ENCODE measurements at places on chromosomes 5 and 9. TPM values are rescaled to one million over a fixed set of nuclear protein-coding genes. Genes with fewer than 3 reads are reported as not detected.

DNA sequence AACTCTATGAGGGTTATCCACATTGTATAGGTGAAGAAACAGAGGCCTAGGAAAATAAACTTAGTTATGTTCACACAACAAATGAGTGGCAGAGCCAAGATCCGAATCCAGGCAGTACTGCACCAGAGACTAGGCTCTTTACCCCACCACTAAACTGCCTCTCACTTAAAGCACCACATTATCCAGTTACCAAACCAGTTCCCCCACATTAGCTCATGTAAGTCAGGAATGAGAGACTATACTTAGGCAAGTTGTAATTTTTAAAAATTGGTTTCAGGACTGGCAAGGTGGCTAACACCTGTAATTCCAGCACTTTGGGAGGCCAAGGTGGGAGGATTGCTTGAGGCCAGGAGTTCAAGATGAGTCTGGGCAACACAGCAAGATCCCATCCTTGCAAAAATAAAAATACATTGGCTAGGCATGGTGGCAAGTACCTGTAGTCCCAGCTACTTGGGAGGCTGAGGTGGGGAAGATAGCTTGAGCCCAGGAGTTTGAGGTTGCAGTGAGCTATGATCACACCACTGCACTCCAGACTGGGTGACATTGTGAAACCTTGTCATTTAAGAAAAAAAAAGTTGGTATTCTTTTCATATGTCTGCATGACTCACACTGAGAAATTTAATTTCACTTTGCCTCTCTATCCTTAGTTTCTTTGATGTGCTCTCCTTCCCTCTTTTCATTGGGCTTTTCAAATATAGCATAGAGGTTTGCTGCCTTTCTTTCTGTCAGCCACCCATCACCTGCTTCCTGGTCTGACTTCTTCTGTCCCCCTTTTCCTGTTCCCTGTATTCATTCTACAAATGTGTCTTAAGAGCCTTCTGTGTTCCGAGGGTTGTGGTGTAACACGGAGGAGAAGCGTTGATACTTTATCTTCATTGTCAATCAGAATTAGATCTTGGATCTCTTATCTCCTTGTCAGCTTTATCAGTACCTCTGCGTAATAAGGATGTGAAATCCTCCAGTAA lies 64.7 kb downstream of the ERMP1 start:
- DNase-seq: peak; percentile 5

DNA sequence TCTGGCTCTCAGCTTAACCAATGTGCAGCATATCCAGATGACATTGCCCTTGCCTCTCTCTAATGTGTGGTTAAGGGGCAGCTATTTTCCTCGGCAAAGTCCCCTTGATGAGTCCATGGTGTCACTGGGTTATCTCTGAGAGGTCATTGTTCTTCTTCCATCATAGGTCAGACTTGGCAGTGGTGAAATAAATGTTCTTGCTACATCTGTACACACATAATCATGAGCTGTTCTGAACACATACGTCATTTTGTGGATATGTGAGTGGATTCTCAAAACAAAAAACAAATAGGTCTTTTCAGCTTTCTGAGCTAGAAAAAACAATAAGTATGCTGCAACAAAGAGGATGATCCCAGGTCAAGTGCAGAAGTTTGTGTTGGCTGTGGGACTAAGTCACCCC lies 134.7 kb upstream of the PTPN3 start:
- no peak for DNase-seq

DNA sequence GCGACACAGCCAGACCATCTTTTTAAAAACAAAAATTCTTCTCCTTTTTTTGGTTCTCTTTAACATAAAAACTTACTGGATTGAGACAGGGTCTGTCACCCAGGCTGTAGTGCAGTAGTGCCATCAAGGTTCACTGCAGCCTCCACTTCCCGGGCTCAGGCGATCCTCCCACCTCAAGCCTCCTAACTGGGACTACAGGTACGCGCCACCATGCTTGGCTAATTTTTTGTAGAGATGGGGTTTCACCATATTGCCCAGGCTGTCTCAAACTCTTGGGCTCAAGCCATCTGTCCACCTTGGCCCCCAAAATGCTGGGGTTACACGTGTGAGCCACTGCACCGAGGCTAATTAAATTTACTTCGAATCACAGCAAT lies 13.8 kb downstream of the HNRNPK start:
- DNase-seq: no peak

Gene CCL21
- not detected for total RNA-seq

Gene FAM151B
- not detected for total RNA-seq

GRCh38 chr5:9302218-9302617 lies 243.7 kb downstream of the SEMA5A start:
- DNase-seq: peak; percentile 12

DNA sequence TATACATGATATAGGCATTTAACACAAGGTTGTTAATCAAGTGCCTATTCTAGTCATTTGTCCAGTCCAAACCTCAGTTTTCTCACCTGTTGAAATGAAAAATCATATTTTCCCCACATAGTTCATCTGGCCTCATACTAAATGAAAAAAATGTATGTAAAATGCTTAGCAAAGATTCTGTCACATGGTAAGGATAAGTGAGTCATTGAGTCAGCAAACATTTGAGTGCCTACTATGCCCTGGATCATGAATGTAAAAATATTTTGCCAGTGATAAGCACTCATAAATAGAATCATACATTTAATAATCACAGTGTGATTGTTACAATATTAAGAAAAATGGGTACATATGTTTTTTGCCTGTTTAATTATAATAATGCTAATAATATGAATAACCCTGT lies 181.2 kb upstream of the PAPPA start:
- DNase-seq: no peak

Gene COL15A1
- 2.9 TPM for total RNA-seq

DNA sequence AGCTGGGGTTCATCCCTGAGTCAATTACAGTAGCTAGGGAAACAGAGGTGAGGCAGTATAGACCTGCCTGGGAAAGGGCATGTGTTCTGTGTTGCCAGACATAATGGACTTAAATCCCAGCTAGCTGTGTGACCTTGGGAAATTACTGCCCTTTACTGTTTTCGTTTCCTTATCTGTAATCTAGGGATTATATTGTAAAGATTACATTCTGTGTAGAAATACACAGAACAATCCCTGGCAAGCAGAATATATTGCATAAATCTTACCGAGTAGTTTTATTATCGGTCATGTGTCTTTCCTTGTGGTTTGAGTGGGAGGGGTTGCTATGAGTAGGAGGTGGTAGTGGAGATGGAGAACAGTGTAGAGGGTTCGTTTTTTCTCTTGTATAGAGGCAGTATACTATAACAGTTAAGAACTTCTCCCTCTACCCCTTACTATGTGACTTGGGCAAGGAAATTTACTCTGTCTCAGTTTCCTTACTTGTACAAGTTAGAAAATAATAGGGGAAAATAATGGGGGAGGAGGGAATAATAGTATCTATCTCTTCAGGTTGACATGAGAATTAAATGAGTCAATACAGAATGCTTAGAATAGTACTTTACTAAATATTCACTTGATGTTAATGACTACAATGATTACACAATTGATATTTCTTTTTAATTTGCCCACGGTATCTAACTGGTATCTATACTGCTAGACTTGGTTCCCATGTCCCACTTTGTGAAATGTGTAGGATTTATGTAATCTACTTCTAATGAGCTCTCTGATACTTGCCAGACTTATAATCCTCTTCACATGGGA lies 7.1 kb upstream of the DMXL1 start:
- peak; percentile 54 for DNase-seq

DNA sequence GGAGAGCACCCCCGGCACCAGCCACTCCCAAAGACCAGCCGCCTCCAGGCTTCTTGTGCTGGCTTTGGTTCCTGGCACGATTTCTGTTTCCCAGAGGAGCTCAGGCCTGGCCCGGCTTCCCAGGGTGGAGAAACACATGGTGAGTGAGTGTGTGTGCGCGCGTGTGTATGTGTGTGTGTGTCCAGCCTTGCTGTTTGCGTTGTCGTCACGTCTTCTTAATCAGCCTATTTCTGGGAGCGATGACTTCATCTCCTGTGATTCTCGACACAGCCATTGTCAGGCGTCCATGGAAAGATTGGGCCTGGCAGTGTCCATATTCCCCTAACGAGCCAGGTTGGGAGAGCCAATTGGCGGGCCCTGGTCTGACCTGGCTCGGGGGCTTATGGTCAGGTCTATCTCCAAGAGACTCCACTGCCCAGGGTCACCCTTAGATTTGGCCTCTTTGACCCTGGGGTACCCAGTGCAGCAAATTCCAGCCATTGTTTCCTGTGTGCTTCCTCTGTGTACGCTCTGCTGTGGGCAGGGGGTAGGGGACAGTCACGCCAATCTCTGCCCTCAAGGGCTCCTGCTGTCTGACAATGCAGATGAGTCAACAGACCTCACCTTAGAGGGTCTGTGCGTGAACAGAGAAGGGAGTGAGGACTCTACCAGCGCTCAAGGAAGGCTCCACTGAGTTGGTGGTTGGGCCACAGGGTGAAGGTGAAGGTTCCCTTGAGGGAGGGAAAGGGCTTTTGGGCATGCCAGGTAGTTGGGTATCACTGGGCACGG lies 73.8 kb downstream of the DAB2IP start:
- DNase-seq: peak; percentile 75

DNA sequence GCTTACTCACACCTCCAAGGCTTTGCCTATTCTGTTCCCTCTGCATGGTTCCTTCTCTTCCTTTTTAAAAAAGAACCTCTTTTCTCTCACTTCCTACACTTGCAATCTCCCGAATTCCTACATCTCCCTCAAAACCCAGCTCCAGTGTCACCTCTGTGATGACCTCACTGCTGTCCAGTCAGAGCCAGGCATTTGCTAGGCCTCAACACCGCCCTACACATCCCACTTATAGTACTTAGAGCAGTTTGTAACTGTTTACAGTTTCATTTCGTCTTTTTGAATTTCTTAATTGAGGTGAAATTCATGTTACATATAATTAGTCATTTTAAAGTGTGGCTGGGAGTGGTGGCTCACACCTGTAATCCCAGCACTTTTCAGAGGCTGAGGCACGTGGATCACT lies 30.8 kb downstream of the CD14 start:
- DNase-seq: no peak

Gene KLF4
- 0.98 TPM for total RNA-seq

Gene FAM78A
- 0.71 TPM for total RNA-seq

DNA sequence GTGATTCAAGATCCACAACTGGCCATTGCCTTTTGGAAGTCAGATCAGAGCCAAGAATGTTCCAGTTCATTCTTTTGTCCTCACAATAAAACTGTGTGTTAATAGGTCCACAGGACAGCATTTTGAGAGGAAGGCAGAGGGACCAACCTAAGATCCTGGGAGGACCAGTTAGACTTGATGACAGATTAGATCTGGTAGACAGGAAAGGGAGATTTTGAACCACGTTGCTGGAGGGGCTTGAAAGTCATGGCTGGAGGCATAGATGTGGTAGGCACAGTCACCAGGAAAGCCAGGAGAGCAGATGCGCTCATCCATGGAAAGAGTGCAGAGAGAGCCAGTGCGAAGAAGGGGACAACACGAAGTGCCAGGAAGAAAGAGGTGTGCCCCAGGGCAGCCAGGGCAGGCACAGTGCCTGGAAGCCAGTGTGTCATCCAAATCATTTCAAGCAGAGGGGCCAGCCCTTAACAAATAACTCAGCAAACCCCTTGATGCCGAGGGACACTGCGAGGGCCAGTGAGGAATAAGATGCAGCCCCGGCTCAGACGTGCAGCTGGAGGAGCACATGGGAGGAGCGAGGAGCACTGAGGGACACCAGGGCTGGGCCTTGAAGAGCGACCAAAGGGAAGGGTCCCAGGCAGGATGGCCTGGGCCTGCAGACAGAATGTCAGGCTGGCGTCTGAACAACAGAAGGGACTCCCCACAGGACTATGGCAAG lies 12.8 kb upstream of the SLC2A8 start:
- peak; percentile 52 for DNase-seq

Gene NPDC1
- total RNA-seq: 8.2 TPM

- no peak for DNase-seq
Measured at GRCh38 chr9:20243841-20244240, 378.5 kb downstream of the MLLT3 start.

DNA sequence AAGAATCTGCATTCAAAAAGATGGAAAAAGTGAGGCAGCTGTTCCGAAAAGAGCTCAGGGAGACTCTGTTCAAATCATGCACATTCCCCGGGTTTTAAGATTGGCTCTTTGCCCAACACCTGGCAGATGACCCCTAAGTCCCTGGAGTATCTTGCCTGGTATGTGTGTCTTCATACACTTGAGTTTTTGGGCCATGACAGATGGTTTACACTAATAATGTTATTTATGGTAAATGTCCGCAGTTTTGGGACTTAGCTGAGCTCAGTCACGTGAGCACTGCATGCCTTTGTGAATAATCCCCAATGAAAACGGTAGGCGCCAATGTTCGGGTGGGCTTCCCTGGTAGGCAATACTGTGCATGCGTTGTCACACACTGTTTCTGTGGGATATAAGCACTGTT lies 316.1 kb downstream of the PRDM9 start:
- DNase-seq: no peak
